Left hindlimb (tissue), 1 donor: ENCODE measurements at places on chromosomes 5 and 9.
A peak's percentile ranks its signal among the peaks of the same experiment; 100 is the strongest.

DNA sequence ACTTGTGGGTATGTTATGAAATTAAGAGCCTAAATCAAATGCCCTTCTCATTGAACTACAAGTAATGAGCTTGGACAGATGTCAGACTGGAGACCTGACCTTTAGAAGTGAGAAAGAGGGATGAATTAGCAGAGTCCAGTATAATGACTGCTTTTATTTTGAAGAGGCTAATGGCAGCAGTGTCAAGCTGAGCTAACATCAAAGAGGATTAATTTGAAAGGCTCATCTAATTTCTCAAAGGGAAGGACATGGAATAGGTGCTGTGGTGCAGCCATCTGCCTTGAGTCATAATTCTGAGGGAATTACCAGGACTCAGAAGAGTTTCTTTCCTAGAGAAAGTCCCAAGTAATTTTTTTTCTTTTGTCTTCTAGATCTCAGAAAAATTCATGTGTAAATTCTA is 57.6 kb downstream of the FAM81B start:
- DNase-seq: no peak

- no peak for DNase-seq
These were observed 62.4 kb downstream of the FBN2 start for GRCh38 chr5:128475693-128476092.

- no peak for DNase-seq
These were observed 48.8 kb downstream of the CEMIP2 start for GRCh38 chr9:71719562-71719961.

GRCh38 chr5:82820188-82820587 is 257.0 kb downstream of the TMEM167A start:
- DNase-seq: no peak

DNA sequence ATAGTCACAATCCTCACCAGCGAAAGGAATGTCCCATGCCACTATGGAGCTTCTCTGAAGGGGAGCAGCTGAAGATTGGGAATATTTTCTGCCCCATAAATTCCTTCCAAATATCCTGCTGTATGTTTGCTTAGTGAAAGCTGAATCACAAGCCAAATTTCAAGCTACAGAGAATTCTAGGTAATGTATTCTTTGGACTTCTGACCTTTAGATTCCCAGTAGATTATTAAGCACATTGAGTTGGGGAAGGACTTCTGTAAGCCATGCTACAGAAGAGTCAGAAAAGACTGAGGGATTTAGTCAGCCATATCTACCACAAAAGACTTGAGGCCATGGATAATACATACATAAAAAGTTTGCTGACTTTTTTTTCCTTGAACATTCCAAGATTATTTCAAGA is 1342.0 kb upstream of the NUDT12 start:
- DNase-seq: no peak

- no peak for DNase-seq
These were observed 405.2 kb upstream of the WWC1 start for GRCh38 chr5:167886196-167886595.

GRCh38 chr5:139808481-139809330 is 13.1 kb downstream of the PSD2 start:
- DNase-seq: peak; percentile 59

DNA sequence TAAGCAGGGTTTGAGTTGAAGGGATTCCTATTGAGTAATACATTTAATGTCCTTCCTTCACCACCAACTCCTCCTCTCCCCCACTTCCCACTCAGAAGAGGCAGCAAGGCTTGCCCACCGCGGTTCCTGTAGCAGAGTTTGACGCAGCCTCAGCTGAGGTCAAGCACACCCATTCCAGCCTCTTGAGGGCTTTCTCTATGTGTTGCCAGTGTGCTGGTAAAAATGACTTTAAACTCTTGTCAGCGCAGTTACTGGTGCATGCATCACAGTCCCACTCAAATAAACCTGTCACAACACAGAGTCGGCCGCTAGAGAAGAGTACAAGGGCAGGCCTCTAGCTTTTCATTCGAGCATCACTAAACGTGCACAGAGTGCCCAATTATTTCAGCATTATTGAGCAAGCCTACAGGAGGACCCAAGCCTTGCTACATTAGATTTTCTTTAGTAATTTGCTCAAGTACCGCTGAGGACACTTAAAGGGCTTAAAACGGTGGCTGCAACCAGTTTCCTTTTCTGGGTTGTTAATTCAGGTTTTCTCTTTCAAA is 79.6 kb downstream of the TLE4 start:
- no peak for DNase-seq

DNA sequence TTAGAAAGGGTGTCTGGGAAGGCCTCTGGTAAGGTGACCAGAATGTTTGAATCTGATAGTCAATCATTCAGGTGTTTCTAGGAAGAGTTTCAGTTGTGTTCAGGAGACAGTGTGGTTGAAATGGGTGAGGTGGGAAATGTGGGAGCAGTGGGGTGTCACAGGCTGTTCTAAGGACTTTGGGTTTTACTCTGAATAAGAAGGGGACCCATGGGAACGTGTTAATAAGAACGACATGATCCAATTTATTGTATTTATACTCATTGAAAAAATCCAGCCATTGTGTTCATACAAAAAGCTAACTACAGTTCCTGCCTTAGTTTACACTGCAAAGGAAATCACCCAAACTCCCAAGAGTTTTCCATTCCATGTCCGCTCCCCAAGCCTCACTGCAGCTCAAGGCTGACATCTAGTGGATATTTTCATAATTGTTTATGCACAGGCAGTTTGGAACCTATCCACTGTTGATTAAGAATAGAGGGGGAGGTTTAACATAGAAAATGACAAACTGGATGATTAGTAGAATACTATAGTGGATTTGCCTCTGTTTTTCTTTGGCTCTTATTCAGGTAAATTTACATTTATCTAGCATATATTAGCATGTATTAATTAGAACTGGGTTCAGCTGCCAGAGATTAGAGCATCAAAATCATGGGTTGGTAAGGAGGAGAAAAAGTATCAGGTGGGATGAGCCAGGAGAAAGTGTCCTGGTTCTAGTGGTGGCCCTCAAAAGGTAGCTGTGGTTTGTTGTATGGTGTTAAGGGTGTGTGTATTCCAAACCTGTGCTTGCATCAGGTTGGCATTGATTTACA is 17.7 kb downstream of the CAVIN4 start:
- DNase-seq: peak; percentile 47

DNA sequence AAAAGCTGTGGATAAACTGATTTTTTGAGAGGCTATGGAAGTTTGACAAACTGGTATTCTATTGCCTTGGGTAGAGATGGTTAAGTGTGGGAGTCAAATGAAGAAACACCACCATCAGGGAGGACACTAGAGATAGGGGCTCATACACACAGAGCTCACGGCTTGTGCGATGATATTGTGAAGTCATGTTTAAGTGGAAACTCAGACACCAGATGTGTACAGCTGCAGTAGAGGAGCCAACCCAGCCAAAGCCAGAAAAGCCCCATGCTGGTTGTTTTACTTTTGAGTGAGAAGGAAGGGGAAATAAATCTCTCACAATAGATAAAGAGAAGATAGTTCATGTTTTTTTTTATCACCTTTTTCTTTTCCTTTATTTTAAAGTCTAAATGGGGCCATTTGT is 377.7 kb downstream of the DMRT2 start:
- no peak for DNase-seq

DNA sequence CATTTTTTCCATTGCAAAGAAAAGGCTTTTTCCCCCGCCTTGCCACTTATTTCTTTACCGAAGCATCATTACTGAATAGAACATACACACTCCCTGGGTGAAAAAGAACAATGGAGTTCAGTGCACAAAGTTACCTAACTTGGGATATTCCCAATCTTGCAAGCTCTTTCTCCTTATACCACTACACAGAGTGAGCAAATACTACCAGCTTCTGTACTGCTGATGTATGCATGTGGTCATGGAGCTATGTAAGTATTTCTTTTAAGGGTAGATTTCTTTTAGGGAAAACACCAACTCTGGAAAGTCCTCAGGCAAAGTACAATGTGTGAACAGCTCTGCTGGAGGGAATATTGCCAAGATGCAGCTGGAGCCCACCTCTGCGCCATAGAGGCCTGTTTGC is 81.1 kb downstream of the AOPEP start:
- DNase-seq: no peak

DNA sequence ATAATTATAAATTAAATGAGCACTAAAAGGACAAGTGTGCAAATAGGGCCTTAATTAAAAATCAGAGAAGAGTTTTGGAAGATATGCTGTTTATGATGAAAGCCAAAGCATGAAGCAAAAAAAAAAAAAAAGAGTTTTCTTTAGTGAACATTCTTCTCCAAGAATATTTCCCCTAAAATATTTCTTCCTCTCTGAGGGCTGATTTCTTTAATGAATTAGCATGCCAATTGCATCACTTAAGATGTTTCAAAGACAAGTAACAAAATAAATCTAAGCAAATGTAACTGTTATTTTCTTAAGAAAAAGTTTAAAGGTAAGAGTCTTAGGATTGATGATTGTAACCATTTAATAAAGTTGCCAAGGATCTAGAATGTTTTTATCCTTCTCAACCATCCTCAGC is 81.6 kb upstream of the MPDZ start:
- no peak for DNase-seq
